ENCODE measurements at places on chromosomes 3 and 15.
A peak's percentile ranks its signal among the peaks of the same experiment; 100 is the strongest.

GRCh38 chr15:96888764-96889163 lies 558.3 kb downstream of the NR2F2 start:
- H3K27ac ChIP-seq = no peak overlapping the region
- H3K4me1 ChIP-seq = peaks cover 11% of the 10 kb centered on the region
- H3K4me3 ChIP-seq = no peak overlapping the region
- H3K36me3 ChIP-seq = no peaks in the 10 kb centered on the region
- H3K27me3 ChIP-seq = no peaks in the 10 kb centered on the region

GRCh38 chr15:67083135-67083762 lies 17.8 kb downstream of the SMAD3 start:
- H3K27ac ChIP-seq = peak overlapping the region; percentile 87
- peak overlapping the region; percentile 57 for H3K4me3 ChIP-seq
- H3K36me3 ChIP-seq = peaks cover 39% of the 10 kb centered on the region

- no peaks in the 10 kb centered on the region for H3K27me3 ChIP-seq
- H3K4me1 ChIP-seq = peaks cover 67% of the 10 kb centered on the region
- H3K36me3 ChIP-seq = peaks cover 22% of the 10 kb centered on the region
- DNase-seq = no peak
- H3K4me3 ChIP-seq = no peak overlapping the region
- H3K27ac ChIP-seq = peak overlapping the region; percentile 77
Observed at GRCh38 chr15:41779662-41780157, 5.4 kb downstream of the MAPKBP1 start.

- no peaks in the 10 kb centered on the region for H3K27me3 ChIP-seq
- H3K36me3 ChIP-seq = no peaks in the 10 kb centered on the region
- H3K4me3 ChIP-seq = no peak overlapping the region
Observed at GRCh38 chr3:21642433-21642832, 108.6 kb downstream of the ZNF385D start.

- peaks cover 3% of the 10 kb centered on the region for H3K27me3 ChIP-seq
- no peak overlapping the region for H3K27ac ChIP-seq
- H3K36me3 ChIP-seq = no peaks in the 10 kb centered on the region
- DNase-seq = no peak
- H3K4me3 ChIP-seq = no peak overlapping the region
Observed at GRCh38 chr3:18036450-18036815, 294.0 kb upstream of the TBC1D5 start.

DNA sequence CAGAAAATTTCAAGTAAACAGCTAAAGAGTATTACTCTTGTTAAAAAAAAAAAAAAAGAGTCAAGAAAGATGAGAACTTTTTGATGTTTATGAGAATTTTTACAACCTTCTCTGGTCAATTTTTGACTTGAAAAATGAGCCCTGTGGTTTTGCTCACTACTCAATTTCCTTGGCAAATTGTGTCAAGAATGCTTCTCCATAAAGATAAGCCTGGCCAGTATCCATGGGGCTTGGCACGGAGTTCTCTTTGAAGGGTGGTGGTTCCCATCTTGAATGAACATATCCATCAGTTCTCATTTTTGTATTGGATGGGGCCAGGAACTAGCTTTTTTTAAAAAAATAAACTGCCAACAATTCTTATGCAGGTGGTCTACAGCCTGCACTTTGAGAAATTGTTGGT lies 179.9 kb downstream of the RYR3 start:
- H3K27ac ChIP-seq = no peak overlapping the region
- no peaks in the 10 kb centered on the region for H3K4me1 ChIP-seq

GRCh38 chr3:111943533-111943932 lies 35.3 kb upstream of the ABHD10 start:
- no peaks in the 10 kb centered on the region for H3K27me3 ChIP-seq
- H3K36me3 ChIP-seq = peaks cover 2% of the 10 kb centered on the region
- no peaks in the 10 kb centered on the region for H3K4me1 ChIP-seq
- DNase-seq = no peak

- no peaks in the 10 kb centered on the region for H3K27me3 ChIP-seq
- no peak overlapping the region for H3K4me3 ChIP-seq
- no peak for DNase-seq
- no peaks in the 10 kb centered on the region for H3K4me1 ChIP-seq
Observed at GRCh38 chr3:95088464-95088863, 1025.6 kb downstream of the NSUN3 start.

DNA sequence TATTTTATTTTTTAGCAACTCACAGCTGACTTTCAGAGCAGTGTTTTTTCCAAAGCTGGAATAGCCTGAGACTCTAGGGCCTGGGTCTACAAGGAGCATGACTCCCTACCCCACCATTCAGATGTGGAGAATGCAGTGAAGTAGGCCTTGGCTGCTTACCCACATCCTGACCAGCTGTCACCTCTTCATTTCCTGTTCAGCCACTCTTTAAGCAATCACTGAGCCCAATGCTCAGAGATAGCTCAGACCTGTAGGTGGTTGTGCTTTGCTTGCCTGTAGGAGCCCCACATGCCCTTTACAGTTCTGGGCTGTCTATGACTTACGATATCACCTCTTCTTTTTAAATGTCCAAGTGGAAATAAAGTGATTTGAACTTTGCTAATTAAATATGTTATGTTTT lies 148.1 kb downstream of the NEK11 start:
- peak overlapping the region; percentile 44 for H3K27ac ChIP-seq
- H3K4me3 ChIP-seq = no peak overlapping the region
- no peaks in the 10 kb centered on the region for H3K36me3 ChIP-seq

GRCh38 chr3:136750209-136750896 lies 1.8 kb downstream of the STAG1 start:
- H3K27me3 ChIP-seq = no peaks in the 10 kb centered on the region
- peak overlapping the region; percentile 87 for H3K4me3 ChIP-seq
- H3K27ac ChIP-seq = peak overlapping the region; percentile 90
- H3K36me3 ChIP-seq = peaks cover 39% of the 10 kb centered on the region
- peaks cover 59% of the 10 kb centered on the region for H3K4me1 ChIP-seq
- no peak for DNase-seq

- peak overlapping the region; percentile 75 for H3K27ac ChIP-seq
- H3K36me3 ChIP-seq = peaks cover 82% of the 10 kb centered on the region
- no peak overlapping the region for H3K4me3 ChIP-seq
- H3K27me3 ChIP-seq = no peaks in the 10 kb centered on the region
Observed at GRCh38 chr3:47852604-47853602, 50.0 kb downstream of the DHX30 start.

- no peak for DNase-seq
- H3K4me3 ChIP-seq = no peak overlapping the region
- no peaks in the 10 kb centered on the region for H3K36me3 ChIP-seq
- H3K27ac ChIP-seq = no peak overlapping the region
- H3K27me3 ChIP-seq = peaks cover 3% of the 10 kb centered on the region
- no peaks in the 10 kb centered on the region for H3K4me1 ChIP-seq
Observed at GRCh38 chr3:167837466-167837865, 101.9 kb downstream of the SERPINI1 start.

- H3K27ac ChIP-seq = no peak overlapping the region
- H3K4me3 ChIP-seq = no peak overlapping the region
- H3K36me3 ChIP-seq = no peaks in the 10 kb centered on the region
- H3K4me1 ChIP-seq = peaks cover 7% of the 10 kb centered on the region
Observed at GRCh38 chr3:115359536-115359935, 212.4 kb upstream of the ZBTB20 start.

DNA sequence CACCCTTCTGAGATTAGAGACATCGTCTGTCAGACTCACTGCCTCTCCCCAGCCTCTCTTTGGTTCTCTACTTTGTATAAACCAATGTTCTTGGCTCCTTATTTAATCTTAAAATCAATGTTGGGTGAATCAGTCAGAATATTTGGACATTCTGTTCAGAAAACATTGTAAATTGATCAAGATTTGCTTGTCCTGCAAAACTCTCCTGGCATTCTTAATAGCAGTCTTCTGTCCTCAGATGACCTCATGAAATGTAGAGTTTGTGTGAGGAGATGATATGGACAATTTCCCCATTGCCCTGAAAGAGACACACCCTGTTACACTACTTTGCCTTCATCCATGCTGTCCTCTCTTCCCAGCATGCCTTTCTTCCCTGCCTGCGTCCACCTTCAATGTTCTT lies 33.6 kb downstream of the CD200R1L start:
- H3K27me3 ChIP-seq = no peaks in the 10 kb centered on the region
- H3K27ac ChIP-seq = no peak overlapping the region
- H3K4me1 ChIP-seq = peaks cover 17% of the 10 kb centered on the region
- no peak for DNase-seq
- H3K36me3 ChIP-seq = no peaks in the 10 kb centered on the region
- no peak overlapping the region for H3K4me3 ChIP-seq

GRCh38 chr3:73964818-73965217 lies 340.1 kb upstream of the PDZRN3 start:
- H3K27me3 ChIP-seq = no peaks in the 10 kb centered on the region
- H3K27ac ChIP-seq = no peak overlapping the region
- no peak overlapping the region for H3K4me3 ChIP-seq
- no peaks in the 10 kb centered on the region for H3K4me1 ChIP-seq
- DNase-seq = no peak

- peak overlapping the region; percentile 63 for H3K4me3 ChIP-seq
- no peak overlapping the region for H3K27ac ChIP-seq
- no peaks in the 10 kb centered on the region for H3K36me3 ChIP-seq
- DNase-seq = no peak
- peaks cover 41% of the 10 kb centered on the region for H3K27me3 ChIP-seq
Observed at GRCh38 chr15:45378913-45379262, 544 bp upstream of the GATM start.

DNA sequence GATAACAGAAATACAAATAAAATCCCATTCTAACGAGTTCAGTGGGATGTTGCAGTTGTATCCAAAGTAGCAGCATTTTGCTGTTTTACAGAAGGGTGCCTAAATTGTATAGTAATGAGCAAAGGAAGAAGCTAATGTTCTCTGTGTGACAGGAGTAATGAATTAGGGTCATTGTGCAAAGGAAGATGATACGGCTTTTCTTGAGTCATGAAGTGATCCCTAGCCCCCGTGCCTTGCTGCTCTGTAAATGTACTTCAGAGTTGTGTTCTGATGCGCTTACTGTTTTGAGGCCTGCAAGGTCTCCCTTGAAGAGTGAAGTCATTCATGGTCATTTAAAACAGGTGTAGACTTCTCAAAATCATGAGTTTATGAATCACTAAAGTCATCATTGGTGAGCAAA lies 37.9 kb downstream of the ATP1B3 start:
- no peak for DNase-seq

GRCh38 chr3:114218578-114219185 lies 18.7 kb downstream of the ZNF80 start:
- peaks cover 31% of the 10 kb centered on the region for H3K36me3 ChIP-seq
- peaks cover 7% of the 10 kb centered on the region for H3K4me1 ChIP-seq
- no peak for DNase-seq
- H3K27me3 ChIP-seq = no peaks in the 10 kb centered on the region

DNA sequence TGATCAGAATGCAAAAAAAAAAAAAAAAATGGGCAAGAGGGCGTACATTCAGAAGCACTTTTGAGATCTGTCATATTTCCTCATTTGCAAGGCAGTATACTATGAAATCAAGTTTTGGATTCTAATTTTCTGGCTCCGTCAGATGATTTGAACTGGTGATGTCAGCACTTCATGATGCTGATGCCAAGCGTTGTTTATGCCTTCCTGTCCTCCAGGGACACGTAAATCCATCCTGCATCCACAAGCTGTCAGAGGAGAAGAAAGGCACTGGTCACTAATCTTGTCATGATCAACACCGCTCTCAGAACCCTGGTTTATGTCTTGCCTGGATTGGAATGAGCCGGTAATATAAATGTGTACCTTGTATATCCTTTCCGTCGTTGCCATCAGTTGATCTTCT lies 152.1 kb upstream of the EPHA3 start:
- no peak overlapping the region for H3K27ac ChIP-seq
- H3K4me3 ChIP-seq = no peak overlapping the region
- H3K4me1 ChIP-seq = no peaks in the 10 kb centered on the region
- DNase-seq = no peak
- H3K27me3 ChIP-seq = no peaks in the 10 kb centered on the region

DNA sequence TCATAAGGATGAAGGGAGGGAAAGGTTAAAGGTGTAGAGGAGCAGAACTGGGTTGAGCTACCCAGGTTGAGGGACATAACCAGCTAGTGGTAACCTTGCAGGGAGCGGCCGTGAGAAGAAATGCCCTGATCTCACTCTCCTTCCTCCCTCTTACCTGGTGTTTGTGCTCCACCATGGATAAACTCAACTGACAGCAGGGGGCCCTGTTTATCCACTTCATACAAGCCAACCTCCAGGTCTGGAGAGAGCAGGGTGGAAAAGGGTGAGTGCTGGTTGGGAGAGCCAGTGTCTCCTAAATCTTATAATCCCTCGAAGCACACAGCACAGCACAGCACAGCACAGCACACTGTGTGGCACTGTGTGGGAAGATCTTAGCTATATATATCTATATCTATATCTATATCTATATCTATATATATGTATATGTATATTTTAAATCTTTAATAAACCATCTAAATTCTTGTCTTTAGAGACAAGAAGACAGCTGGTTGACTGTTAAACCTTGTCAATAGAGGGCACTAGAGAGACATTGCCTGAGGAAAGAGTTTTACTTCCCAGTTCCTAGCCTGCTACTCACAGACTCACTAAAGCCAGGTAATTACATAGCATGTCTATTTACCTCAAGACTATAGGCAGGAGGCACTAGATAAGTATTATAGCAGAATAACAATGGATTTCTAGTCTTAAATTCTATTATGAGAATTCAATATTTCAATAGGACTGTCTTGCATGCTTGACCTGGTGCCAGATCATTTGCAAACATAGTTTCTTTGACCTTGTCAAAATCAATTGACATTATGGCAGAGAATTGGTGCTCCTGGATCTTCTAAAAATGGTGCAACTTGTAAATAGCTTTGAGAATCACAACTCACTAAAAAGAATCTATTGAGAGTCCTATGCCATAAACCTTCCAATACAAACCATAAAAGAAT lies 21.7 kb upstream of the FMN1 start:
- no peak overlapping the region for H3K27ac ChIP-seq
- H3K27me3 ChIP-seq = no peaks in the 10 kb centered on the region
- H3K4me3 ChIP-seq = no peak overlapping the region
- no peak for DNase-seq
- no peaks in the 10 kb centered on the region for H3K4me1 ChIP-seq
- no peaks in the 10 kb centered on the region for H3K36me3 ChIP-seq

GRCh38 chr15:100141311-100142001 lies 200.3 kb downstream of the ADAMTS17 start:
- H3K4me1 ChIP-seq = peaks cover 14% of the 10 kb centered on the region
- no peak for DNase-seq
- H3K36me3 ChIP-seq = peaks cover 5% of the 10 kb centered on the region
- no peaks in the 10 kb centered on the region for H3K27me3 ChIP-seq

GRCh38 chr3:153973722-153974265 lies 147.4 kb upstream of the ARHGEF26 start:
- no peak overlapping the region for H3K27ac ChIP-seq
- H3K27me3 ChIP-seq = peaks cover 3% of the 10 kb centered on the region
- DNase-seq = no peak
- H3K4me3 ChIP-seq = no peak overlapping the region
- no peaks in the 10 kb centered on the region for H3K4me1 ChIP-seq

DNA sequence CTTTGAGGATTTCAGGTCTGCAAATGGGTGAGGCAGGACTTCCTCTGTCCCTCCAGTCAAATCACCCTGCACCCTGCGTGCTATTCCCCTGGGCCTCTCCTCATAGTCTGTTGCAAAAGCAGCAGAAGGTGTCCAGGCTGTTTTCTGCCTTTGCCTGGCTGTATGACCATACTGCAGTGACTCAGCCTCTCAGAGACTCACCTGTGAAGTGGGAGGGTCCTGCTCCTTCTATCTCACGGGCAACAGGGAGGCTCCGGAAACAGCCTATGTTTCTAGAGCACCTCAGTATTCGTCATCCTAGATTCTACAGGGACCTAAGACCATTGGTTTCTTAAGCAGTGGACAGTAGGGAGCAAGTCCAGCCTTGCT lies 216.4 kb downstream of the TLE3 start:
- no peak for DNase-seq
- no peak overlapping the region for H3K4me3 ChIP-seq
- peaks cover 6% of the 10 kb centered on the region for H3K4me1 ChIP-seq
- H3K27me3 ChIP-seq = no peaks in the 10 kb centered on the region
- no peak overlapping the region for H3K27ac ChIP-seq
- no peaks in the 10 kb centered on the region for H3K36me3 ChIP-seq

All from activated T-cell treated with anti-CD3 and anti-CD28 coated beads, Interleukin-2, amount 50 U/mL, for 24 hours (primary cell).